Stimulated activated CD4-positive, alpha-beta T cell treated with anti-CD3 and anti-CD28 coated beads, Interleukin-2, amount 100 ng/mL, for 24 hours (primary cell): ENCODE measurements at places on chromosomes 5 and 9.

DNA sequence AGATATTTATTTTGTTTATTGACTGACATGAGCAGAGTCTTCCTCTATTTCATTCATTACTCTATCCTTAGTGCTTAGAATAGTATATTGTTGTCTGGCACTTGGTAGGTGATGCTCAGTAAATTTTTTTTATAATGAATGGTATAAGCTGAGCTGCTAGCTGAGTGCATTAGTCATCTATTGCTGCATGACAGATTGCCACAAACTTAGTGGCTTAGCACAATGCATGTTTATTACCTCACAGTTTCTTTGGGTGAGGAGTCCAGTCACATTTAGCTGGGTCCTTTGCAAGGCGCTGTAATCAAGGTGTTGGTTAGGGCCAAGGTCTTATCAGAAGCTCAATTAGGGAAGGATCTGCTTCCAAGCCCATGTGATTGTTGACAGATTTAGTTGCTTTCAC, 23.1 kb downstream of the SMAD5 start:
- DNase-seq: no peak

DNA sequence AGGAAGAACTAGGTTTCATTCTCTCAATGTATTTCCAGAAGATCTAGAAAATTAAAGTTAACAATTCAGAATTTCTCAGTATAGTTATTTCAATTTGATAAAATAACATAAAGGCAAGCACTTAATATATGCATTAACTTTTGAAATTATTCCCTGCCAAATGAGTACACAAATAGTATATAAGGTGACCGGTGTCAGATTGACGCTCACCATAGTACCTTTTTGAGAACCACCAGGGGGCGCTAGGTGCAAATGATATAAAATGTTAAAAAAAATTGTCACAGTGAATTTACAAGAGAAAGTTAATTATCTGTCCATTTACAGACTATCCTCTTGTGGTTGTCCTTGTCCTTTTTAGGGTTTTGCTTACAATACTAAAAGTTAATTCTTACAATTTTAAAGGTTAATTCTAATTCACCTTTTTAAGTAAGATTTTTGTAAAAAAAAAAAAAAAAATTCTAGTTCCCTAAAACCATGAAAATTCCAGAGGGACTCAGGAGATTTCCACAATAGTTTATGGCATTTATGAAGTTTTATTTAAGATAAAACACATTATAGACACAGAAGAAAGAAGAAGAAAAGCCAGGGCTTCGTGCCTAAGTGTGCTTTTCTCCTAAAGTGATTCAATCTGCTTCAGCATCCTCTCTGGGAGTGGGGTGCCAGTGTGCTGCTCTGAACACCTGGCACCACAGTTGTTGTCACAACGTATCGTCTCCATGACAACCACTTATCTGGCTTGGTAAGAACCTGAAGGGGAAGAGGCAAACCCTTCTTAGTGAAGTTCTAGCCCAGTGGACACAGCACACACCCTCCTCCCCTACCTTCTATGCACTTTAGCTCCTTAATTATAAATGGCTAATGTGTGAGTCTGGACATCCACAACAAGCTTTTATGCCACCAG, 1.7 kb downstream of the ADAMTS16 start:
- DNase-seq: peak; percentile 60

GRCh38 chr9:38284588-38285051, 107.9 kb upstream of the ALDH1B1 start:
- no peak for DNase-seq

- DNase-seq: no peak
Observed at GRCh38 chr5:164799391-164799790, 1294.0 kb downstream of the MAT2B start.

GRCh38 chr5:145483212-145483611, 351.9 kb downstream of the PRELID2 start:
- DNase-seq: no peak

- no peak for DNase-seq
Observed at GRCh38 chr9:123657941-123658340, 272.0 kb downstream of the DENND1A start.

DNA sequence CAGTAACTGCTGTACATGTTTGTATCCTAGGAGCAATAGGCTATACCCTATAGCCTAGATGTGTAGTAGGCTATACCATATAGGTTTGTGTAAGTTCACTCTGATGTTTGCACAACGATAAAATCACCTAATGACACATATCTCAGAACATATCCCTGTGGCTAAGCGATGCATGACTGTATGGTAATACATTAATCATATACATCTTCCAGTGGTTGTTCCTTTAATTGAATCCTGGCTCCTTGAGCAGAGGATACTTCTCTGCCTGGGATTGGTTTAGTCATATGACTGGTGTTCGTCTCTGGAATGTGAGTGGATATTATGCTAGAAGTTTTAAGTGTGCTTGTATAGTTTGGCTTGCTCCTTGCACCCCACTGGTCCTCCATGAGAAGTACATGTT, 425.8 kb downstream of the MAN2A1 start:
- DNase-seq: no peak

DNA sequence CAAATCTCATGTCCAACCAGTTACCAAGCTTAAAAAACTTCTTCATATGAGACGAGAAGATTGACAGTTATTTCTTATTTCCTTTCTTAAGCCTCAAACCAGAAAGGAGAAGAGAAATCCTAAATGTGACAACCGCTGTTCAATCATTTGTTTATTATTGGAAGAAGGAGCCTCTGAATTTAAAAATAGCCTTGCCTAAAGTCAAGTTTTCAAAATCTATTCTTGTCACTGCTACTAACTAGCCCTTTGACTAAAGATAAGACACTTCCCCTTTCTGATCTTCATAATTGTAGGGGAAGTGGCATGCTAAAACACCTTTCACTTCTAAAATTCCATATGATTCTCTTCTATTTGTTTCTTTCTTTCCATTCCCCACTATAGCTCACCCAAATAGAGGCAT, 106.2 kb upstream of the EMB start:
- DNase-seq: no peak

DNA sequence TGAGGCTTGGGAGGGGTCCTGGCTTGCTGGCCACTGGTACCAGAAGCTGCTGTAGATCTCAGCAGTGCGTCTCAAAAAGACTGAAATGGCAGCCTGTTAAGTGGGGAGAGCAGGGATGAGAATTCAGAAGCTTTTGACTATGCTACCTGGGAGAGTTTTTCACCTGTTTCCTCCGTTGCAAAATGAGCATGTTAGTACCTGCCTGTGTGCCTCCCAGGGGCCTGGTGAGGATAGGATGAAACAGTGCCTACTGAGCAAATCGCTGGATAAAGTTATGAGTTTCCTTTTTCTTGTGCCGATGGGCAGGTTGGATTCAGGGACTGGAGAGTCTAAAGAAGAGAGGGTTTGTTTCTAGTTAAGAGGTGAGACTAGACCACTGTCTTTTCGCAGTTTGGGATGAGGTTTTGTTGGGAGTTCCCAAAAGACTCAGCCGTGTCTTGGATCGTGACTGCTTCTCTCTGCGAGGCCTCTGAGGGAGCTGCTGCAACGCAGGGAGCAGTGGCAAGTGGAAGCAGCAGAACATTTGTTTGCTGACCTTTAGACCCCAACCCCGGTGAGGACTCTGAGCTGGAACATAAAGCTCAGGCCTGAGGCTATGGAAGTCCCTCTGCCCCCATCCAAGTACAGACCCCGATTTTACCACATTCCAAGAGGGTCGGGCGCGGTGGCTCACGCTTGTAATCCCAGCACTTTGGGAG, 1.4 kb downstream of the RALGPS1 start:
- no peak for DNase-seq

GRCh38 chr9:107487521-107488374, 1.8 kb downstream of the KLF4 start:
- no peak for DNase-seq

DNA sequence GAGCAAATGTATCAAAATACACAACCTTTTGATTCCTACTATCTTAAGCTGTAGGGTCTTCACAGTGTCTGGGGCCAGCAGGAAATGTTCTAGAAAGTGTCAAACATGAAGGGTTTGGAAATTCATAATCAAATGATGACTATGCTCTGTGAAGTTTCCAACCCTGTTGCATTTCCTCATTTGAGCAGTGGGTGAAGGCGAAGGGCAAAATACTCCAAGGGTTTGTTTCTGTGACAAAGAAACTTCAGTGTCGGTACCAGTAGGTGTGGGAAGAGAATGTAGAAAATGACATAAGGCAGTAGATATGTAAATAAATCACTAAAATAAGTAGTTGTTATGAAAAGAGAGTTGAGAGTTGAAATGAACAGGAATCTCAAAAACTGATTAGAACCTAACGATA, 576 bp downstream of the ALDOB start:
- no peak for DNase-seq

DNA sequence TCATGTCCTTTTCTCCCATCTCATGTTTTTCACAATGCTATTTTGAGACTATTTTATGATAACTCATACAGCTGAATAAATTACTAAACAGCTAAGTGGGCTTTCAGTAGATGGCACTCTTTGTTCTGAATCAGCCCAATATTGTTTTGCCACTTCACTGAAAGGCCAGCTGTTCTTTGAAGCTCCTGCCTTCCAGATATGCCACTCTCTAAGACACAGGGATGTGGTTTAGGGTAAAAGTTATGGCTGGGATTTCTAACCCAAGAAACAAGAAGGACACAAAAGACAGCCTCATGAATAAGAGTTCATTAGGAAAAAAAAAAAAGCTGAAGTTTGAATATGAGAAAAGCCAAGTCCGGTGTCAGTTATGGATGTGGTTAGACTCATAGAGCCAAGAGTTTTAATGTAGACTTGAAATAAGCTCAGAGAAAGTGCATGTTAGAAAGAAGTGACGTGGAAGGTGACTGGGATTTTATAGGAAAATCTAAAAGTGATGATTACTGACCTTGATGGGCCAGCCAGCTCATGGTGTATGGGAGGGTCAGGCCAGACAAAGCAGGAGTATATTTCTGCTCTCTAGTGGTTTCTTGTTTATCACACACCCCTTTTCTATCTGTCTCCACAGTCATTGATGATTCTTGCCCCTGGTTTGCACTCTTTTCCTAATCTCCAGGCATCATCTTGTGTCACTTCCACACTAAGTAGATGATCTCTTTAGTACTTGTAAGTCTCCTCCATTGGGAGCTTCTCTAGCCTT, 488.5 kb downstream of the NR2F1-AS1 start:
- no peak for DNase-seq

DNA sequence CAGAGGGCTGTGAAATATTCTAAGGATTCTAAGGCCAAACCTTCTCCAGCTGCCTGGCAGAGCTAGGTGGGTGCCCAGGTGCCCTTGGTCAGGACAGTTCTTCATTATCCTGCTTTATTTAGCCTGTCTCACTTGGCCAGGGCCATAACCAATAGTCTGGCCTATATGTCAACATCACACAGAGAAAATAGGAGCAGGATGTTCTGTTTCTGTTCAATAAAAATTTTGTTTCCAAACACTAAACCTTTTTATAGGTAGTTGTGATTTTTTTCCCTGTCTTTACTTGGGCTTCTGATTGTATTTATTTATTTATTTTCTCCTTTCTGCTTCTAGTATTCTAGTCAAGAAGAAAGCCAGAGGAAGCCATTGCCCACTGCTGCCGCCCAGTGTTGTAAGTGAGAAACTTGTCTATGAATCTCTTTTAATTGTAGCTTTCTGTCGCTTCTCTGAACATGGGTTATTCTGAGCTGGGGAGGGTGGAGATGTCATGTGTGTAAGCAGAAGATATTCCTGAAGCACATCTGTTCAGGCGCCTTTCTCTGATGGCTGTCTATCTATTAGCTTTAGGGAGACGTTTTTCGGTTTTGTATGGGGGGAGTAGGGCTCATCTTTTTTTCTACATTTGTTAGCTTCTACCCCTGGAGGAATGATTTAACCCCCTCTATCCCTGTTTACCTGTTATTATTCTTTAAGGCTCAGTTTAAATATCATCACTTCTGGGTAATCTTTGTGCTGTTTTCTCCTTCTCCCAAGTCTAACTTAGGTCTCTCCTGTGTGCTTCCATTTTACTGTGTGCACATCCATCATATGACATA, 97.1 kb downstream of the UNC13B start:
- DNase-seq: peak; percentile 49

- no peak for DNase-seq
Observed at GRCh38 chr5:45578270-45578669, 117.9 kb downstream of the HCN1 start.

DNA sequence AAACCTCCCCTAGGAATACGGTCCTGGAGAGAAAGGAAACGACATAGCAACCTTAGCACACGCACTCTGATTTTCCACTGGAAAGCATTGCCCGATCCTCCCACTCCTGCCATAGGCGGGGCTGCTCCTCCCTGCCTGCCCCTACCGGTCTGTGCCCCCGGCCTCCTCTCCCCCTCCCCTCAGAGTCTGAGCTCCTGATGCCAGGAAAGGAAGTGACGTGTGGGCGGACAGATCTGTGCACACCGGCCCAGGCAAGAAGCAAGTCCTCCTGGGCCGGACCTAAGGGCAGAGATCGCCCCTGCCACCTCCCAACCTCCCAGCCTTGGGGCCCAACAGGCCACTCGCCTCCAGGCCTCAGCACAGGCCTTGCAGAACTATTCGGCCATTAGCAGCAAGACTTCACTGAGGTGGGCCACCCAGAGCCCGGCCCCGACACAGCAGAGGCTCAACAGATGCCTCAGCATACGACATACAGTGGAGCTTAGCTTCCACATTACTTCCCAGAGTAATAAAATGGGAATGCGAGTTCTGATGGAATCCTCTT, 7.2 kb downstream of the NINJ1 start:
- DNase-seq: no peak

- DNase-seq: no peak
Observed at GRCh38 chr9:30630459-30630858, 1754.0 kb upstream of the ACO1 start.

DNA sequence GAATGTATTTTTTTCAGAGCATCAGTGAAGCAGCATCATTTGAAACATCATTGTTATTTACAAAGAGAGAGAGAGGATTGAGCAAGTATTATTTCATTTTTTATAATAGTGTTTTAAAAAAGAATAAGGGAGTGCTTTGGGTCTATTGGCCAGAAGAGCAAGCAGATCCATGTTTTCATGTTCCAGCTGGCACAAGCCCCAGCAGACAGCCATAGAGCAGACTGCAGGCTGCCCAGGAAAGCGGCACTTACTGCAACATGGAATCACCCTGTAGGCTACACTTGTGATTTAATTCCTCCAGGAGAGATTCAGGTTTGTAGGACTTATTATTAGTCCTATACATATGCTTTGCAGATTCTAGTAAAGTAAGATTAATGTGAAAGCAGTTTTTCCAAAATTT, 407.0 kb upstream of the GRAMD2B start:
- DNase-seq: no peak

- DNase-seq: no peak
Observed at GRCh38 chr9:121499427-121500164, at the start of gene GGTA1. Gene GGTA1, minus strand, starts transcription at chr9:121499844. Its CDS starts 31,922 bp downstream, at chr9:121467922.
